ENCODE measurements at places on chromosomes 16 and 17. TPM values are rescaled to one million over a fixed set of nuclear protein-coding genes. Genes with fewer than 3 reads are reported as not detected.

GRCh38 chr17:33292201-33292980 lies 704 bp downstream of the ASIC2 start:
- no peak for DNase-seq

DNA sequence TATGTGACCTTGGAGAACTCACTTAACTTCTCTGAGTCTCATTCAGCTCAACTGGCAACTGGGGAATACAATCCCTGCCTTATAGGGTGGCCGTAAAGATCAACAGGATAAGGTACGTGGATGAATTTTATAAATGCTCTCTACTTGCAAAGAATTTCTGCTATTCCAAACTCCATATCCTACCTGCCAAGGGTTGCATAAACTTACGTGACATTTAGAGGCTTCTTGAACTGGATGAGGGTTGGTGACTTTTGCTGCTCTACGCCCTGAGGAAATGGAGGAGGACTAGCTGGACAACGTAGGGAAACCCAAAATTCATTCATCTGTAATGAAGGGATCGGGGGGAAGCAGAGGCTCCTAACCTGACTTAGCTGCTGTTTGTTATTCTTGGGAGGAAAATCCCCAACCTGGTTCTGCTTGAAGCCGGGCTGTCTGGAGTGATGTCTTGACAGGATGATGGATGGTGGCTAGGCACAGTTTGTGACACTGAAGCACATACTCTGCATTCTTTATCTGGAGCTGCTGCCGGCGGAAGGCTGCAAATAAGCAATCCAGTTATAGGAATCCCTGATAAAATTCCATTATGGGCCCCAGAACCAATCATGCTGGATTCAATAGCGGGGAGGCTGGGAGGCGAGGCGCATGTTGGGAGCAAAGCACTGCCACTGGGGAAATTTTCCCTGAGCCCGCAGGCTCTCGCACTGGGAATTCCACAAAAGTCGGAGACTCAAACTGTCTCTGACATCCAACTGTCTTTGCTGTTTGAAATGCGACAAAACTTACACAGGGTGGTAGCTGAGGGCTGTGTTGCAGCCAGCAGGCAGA lies 94.7 kb upstream of the SDK2 start:
- DNase-seq = no peak

DNA sequence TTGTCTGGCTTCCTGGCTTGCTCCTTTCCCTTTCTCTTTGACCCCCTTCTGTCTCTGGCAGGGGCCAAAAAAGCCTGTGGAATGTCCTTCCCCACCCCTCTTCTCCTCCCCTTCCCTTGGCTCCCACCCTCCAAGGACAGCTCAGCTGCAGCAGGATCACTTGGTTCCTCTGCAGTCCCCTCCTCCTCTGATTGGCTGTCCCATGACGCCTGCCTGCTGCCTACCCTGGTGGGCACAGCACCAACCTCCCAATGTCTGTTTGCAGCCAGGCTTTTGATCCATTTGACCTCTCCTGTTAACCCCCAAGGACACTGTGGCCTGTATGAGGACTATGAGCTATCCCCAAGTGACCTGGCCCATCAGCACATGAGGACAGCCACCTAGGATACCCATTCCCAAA lies 14.8 kb upstream of the MTMR4 start:
- DNase-seq = no peak

GRCh38 chr17:50657627-50658026 lies 22.9 kb downstream of the ABCC3 start:
- DNase-seq = no peak

- DNase-seq = peak; percentile 5
Measured at GRCh38 chr16:11431915-11432465, 86.7 kb downstream of the RMI2 start.

DNA sequence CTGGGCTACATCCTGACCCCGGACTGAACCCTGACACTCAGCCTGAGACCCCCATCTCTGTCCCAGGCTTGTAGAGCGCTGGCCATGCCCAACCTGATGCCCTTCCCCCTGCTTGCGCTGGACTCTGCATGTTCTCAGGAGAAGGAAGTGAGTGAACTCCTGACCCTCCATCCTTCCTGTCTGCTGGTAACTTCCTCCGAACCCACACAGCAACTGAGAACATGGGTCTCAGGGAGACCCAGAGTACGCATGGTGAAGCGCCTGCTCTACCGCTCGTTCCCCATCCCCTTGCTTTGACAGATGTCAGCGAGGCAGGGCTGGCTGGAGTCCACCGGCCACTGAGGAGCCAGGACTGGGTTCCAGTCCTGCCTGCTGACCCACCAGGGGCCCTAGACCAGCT lies 6.1 kb downstream of the CAMKK1 start:
- DNase-seq = no peak

- peak; percentile 6 for DNase-seq
Measured at GRCh38 chr16:13305019-13305755, 403.8 kb downstream of the SHISA9 start.

GRCh38 chr16:28478506-28479180 lies 6.5 kb upstream of the NPIPB7 start:
- DNase-seq = no peak

DNA sequence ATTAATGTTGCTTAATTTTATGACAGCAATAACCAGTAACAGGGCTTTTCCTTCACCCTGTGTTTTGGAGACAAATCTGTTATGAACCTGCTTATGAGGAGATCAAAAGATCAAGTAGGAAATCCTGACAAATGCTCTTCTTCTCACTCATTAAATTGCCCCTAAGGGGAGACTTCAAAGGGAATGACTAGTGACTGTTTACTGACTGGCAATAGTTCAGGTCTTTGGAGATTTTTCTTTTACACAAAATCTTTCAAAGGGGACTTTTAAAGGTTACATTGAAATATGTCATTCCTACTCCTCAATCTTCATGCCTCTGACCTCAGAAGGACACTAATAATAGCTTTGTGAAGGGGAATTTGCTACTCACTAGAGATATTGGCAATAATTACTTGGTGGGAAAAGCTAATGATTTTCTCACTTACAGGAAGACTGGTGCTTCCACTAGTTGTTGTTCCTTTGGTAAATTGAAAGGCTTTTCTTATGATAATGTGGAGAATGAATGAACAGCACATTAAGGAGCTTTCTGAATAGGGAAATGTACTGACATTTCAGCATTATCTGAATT lies 292.9 kb upstream of the CA10 start:
- DNase-seq = no peak

DNA sequence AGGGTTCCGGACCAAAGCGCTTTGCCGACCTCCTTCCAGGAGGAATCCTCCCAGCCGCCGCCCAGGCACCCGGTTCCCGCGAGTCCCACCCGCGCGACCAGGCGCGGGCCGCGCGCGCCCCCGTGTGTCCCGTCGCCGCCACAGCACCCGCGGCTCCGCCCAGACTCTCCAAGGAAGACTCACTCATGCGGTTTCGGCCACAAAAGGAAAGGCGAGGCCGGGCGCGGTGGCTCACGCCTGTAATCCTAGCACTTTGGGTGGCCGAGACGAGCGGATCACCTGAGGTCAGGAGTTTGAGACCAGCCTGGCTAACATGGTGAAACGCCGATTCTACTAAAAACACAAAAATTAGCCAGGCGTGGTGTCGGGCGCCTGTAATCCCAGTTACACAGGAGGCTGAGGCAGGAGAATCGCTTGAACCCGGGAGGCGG lies 3.5 kb upstream of the PKMYT1 start:
- peak; percentile 88 for DNase-seq

DNA sequence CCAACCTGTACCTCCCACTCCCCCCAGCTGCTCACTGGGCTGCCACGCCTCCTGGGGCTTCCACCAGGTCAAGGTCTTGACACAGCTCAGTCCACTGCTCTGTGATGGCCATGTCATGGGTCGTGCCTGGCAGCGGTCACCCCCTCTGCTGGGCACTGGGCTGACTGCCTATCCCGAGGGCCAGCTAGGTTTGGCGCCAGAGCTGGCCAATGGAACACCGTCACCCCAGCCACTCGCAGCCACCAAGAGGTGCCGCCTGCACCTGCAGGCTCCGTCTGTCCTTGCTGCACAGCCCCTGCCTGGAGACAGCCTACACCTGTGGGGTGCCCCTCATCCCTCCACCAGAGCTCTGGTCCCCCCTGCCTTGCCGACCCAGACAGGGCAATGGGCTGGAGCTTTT lies 4.5 kb upstream of the RAB40C start:
- DNase-seq = no peak

- DNase-seq = no peak
Measured at GRCh38 chr17:73358668-73359067, 46.9 kb upstream of the CDC42EP4 start.

GRCh38 chr16:47971225-47971624 lies 184.6 kb downstream of the ABCC12 start:
- DNase-seq = no peak

DNA sequence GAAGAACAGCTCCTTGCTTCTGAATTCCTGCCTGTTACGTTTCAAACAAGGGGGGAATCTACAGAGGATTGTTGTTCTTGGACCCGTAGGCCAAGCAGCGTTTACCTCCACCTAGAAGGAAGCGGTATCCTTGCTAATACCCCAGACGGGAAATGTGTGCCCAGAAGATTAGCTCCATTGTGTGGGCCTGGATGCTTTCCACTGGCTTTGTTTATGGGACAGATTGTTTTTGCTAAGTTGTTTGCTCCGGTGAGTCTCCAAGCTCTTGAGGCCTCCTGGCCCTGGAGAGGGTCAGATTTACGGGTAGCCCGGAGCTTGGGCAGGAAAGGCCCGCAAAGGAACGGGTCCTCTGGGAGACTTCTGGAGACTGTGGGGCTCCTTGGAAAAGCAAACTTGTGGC lies 28.4 kb upstream of the MRTFB start:
- DNase-seq = no peak

- DNase-seq = no peak
Measured at GRCh38 chr17:74949455-74950115, 13.9 kb downstream of the OTOP3 start.

DNA sequence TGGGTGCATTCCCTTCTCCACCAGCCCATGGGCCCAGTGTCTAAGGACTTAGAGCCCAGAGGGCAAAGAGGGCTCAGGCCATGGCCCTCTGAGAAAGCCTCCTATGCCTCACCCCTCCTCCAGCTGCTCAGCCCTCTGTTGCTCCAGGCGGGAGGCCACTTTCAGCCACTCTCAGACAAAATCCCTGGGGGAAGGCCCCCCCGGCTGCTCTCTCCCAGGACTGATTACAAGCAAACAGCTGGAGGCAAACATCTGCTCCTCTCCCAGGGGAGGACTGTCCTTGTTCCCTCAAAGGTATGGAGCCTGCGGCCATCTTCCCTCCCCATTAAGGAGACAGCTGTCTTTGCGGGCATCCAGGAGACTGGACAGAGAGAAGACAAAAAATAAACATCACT lies 54.9 kb upstream of the DLX4 start:
- no peak for DNase-seq

GRCh38 chr17:30222251-30222650 lies 13.2 kb downstream of the SLC6A4 start:
- no peak for DNase-seq

DNA sequence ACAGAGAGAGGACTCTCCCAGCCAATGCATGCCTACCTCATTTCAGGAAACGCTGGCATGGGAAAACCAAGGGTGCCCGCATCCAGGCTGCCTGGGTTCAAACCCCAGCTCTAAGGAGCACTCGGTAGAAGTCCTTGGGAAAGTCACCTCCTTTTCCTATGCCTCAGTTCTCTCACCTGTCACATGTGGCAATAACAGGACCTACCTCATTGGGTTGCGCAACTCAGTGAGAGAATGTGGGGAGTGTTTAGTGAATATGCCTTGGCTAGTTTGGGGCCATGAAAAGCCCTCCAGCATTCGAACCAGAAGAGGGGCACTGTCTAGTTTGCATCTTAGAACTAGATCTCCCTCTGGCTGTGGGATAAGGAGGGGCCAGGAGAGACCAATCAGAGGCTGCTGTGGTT lies 9.0 kb upstream of the NXPH3 start:
- no peak for DNase-seq

DNA sequence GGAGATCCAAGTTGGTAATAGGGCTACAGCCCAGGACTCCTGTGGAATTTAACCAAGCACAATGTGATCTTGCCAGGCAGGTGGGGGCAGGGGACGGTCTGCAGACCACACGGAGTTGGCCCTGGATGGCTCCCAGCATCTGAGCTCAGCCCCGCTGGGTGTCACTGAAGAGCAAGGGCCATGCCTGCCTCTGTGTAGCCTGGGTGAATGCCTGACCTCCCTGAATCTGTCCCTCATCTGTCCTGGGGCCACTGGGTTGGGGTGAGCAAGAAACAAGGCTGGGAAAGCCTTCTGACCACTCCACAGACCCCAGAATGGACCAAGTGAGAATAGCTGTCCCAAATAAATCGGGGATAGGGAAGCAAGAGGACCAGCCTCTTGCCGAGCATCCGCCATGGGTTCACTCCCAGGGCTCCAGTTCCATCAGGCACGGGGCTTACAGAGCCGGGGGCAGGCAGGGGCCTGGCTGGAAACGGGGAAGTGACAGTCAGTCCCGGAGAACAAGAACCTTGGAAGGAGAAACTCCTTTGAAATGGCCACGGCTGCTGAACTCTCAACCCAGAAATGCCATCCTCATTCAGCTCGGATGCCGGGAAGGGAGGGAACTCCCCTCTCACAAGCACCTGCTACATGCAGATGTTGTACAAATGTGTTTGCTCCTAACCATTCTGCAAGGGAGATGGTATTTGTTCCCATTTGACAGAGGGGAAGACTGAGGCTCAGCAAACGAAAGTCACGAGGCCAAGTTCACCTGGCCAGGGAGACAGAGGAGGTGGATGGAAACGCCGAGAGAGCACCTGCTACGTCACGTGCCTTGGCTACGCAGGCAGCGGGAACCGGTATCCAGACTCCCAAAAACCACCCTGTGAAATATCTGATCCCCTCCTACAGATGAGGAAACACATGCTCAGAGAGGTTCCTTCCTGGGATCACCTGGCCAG lies 50.0 kb downstream of the RMI2 start:
- no peak for DNase-seq

GRCh38 chr16:57185446-57185944 lies 344 bp downstream of the PSME3IP1 start:
- peak; percentile 61 for DNase-seq

DNA sequence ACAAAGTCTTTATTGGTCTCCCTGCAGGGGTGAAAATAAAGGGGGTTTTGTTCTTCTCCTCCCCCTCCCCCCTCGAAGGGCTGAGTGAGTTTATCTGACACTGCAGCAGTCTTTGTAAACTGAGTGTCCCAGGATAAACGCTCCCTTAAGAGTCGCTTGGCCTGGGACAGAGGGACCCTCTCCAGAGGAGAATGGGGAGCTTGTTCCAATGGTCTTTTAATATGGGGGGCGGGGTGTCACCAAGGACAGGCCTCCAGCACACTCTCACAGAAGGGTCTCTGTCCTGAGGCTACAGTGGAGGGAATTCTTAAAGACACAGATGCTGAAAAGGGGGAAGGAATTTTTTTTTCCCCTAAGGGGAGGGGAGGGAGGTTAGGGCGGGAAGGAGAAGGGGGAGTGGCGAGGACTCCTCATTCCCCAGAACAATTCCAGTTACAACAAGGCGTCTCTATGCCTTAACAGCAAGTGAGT lies 455.5 kb downstream of the SOX9 start:
- DNase-seq = no peak

- DNase-seq = no peak
Measured at GRCh38 chr16:56657555-56658326, at the start of gene MT1F. Gene MT1F, plus strand, starts transcription at chr16:56657959. Its CDS starts 100 bp downstream, at chr16:56658059.

C16orf74 gene
- 55.2 TPM for total RNA-seq

TBC1D3C gene
- not detected for total RNA-seq

TP53TG3C gene
- total RNA-seq = 0.23 TPM

KRT16 gene
- total RNA-seq = not detected

BRIP1 gene
- total RNA-seq = 8.8 TPM

RSKR gene
- 2.8 TPM for total RNA-seq

VAMP2 gene
- 2.7 TPM for total RNA-seq

NHLRC4 gene
- 0.07 TPM for total RNA-seq

GLP2R gene
- 0.63 TPM for total RNA-seq

ACAP1 gene
- total RNA-seq = 2.2 TPM

WNT9B gene
- not detected for total RNA-seq

ELMO3 gene
- 3.0 TPM for total RNA-seq

TMEM220 gene
- not detected for total RNA-seq

GP1BA gene
- not detected for total RNA-seq

KREMEN2 gene
- total RNA-seq = 2.5 TPM

TNP2 gene
- total RNA-seq = not detected

SLC12A3 gene
- not detected for total RNA-seq

Data from HT1080 (cell line).